ENCODE measurements at places on chromosomes 16 and 17. TPM values are rescaled to one million over a fixed set of nuclear protein-coding genes. Genes with fewer than 3 reads are reported as not detected.

FSCN2 gene
- not detected for polyA plus RNA-seq

C16orf74 gene
- polyA plus RNA-seq = 35.3 TPM

NDRG4 gene
- 4.3 TPM for polyA plus RNA-seq

TAOK1 gene
- 17.8 TPM for polyA plus RNA-seq

SLC5A11 gene
- polyA plus RNA-seq = 0.07 TPM

LCAT gene
- polyA plus RNA-seq = 6.5 TPM

CNGB1 gene
- polyA plus RNA-seq = 0.07 TPM

ATP2A1 gene
- 0.29 TPM for polyA plus RNA-seq

LGALS9 gene
- polyA plus RNA-seq = 0.58 TPM

DNA sequence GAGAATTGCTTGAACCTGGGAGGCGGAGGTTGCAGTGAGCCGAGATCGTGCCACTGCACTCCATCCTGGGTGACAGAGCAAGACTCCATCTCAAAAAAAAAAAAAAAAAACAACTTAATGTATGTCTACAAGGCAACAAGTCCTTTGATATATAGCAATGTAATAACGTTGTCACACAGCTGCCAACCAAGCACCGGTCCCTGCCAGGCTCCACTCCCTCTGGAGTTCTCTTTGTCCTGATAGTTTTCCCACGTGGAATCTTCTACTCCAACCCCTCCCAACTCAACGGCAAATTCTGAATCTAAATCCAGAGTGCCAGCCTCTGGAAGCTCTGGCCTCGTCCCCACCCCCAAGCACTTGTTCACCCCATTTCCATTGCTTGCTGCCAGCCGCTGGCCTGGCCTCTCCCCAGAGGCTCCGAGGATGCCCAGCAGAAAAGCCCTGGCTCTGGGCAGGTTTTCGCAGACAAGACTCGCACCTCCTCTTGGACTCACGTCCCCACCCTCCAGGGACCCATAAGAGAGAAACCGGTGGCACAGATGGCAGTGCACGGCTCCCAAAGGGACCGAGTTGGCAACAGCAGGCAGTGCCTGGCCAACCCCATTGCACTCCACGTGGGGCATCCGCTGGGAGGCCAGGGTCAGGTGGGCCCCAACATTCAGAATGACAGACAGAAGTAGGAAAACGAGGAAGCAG, 15.9 kb upstream of the CBX2 start:
- peaks cover 6% of the 10 kb centered on the region for H3K4me1 ChIP-seq
- no peak for DNase-seq
- no peak overlapping the region for H3K27ac ChIP-seq
- H3K4me3 ChIP-seq = no peak overlapping the region
- H3K27me3 ChIP-seq = no peaks in the 10 kb centered on the region

DNA sequence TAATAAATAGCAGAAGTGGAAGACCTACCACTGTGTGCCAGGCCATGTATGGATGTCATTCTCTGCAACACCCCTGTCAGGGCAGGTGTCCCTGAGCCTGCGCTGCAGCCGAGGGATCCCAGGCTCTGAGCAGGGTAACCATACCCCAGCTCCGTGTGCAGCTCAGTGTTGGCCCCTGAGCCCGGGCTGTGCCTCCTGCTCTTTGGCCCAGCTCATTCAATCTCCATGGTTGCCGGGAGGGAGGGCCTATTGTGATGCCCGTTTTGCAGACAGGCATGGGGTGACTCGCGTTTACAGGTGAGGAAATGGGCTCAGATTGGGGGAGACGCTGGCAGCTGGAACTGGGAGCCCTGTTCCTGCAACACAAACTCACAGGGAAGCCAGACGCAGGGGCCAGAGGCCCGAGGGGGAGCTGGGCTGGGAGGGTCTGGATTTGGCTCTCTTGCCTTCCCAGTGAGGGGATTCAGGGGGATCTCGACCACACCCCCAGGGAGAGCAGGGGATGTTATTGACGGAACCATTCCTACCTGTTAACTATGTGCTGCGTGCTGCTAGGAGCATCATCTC, 190.5 kb downstream of the IRF8 start:
- no peaks in the 10 kb centered on the region for H3K4me1 ChIP-seq
- DNase-seq = no peak
- H3K27me3 ChIP-seq = no peaks in the 10 kb centered on the region
- H3K36me3 ChIP-seq = no peaks in the 10 kb centered on the region
- H3K4me3 ChIP-seq = no peak overlapping the region

DNA sequence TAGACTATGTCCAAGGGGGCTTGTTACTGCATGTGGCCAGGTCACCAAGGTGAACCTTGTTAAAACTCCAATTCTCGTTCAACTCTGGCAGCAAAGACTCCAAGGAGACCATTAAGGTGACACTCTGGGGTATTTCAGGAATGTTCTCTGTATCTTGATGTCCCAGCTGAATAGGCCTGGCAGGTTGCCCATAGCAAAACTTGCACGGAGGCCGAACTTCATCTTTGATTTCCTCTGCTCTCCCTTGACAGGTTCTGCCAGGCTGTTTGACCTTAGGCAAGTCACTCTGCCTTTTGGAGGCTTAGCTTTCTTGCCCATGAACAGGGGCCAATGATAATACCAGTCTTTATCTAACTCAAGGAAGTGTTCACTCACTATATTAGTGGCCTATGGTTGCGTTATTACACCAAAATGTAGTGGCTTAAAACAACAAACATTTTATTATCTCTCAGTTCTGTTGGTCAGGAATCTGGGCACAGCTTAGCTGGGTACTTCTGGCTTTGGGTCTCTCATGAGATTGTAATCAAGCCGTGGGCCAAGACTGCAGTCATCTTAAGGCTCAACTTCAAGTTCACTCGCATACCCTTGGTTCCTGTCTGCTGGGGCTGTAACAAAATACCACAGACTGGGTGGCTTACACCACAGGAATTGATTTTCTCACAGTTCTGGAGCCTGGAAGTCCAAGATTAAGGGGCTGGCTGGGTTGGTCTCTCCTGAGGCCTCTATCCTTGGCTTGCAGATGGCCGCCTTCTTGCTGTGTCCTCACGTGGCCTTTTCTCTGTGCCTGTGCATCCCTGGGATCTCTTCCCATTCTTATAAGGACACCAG, 168.5 kb downstream of the UTP18 start:
- H3K4me3 ChIP-seq = no peak overlapping the region
- no peaks in the 10 kb centered on the region for H3K4me1 ChIP-seq
- H3K27ac ChIP-seq = no peak overlapping the region
- no peak for DNase-seq
- no peaks in the 10 kb centered on the region for H3K27me3 ChIP-seq

GRCh38 chr17:4161967-4162305, 18.9 kb downstream of the CYB5D2 start:
- no peak for DNase-seq
- peaks cover 61% of the 10 kb centered on the region for H3K4me1 ChIP-seq
- H3K4me3 ChIP-seq = no peak overlapping the region

DNA sequence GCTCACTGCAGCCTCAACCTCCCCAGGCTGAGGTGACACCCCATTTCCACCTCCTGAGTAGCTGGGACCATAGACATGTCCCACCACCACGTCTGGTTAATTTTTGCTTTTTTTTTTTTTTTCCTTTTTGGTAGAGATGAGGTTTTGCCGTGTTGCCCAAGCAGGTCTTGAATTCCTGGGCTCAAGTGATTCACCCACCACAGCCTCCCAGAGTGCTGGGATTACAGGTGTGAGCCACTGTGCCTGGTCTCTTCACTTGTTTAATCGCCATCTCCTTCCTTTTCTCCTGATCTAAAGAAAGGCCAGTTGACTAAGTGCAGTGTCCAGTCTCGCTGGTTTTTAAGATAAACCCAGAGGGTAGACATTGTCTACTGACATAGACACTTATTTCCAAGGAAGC, 152.0 kb downstream of the C16orf95 start:
- no peaks in the 10 kb centered on the region for H3K27me3 ChIP-seq
- no peak overlapping the region for H3K27ac ChIP-seq
- peaks cover 6% of the 10 kb centered on the region for H3K4me1 ChIP-seq
- no peak for DNase-seq
- no peak overlapping the region for H3K4me3 ChIP-seq
- no peaks in the 10 kb centered on the region for H3K36me3 ChIP-seq
